ENCODE measurements at places on chromosomes 4 and X.

DNA sequence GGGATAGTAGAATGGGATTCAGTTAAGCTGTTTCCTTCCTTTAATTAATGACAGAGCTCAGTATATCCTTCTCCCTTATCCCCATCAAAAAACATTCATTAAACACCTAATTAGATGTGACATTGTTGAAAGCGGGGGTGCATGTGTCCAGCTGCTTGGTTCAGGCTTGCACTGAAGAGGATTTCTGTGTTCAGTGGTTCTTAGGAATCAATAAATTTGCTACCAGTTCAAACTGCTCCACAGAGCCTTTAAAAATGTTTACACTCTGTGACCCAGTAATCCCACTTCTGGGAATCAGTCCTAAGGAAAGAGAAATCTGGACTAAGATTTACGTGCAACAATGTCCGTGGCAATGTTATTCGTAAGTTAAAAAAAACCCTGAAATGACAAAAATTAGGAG is 7.2 kb upstream of the TMEM255A start:
- no peak for DNase-seq

- DNase-seq = no peak
Measured at GRCh38 chrX:106894978-106895452, 8.1 kb downstream of the RIPPLY1 start.

DNA sequence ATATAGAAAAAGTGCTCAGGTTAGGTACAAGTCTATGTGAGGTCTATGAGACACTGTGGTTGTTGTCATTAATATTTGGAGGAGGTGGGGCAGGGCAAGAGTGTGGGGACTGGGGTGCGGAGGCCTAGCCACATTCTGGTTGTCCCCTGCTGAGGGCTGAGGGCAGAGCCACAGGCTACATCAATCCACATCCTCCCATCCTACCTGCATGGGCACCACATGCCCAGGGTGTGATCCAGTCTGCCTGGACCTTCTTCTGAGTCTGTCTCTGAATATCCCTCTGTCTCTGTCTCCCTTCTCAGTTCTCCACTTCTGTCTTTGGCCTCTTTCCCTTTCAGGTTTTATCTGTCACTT is 1.2 kb upstream of the GATA1 start:
- DNase-seq = no peak

- DNase-seq = no peak
Measured at GRCh38 chr4:17762726-17763125, 18.7 kb downstream of the FAM184B start.

Measured in T-helper 2 cell treated with Interferon-gamma antibody and Interleukin-4, amounts not matched to agents 5 μg/mL and 100 μg/mL, for 36 hours (primary cell).